ENCODE measurements at places on chromosomes 2 and 18. TPM values are rescaled to one million over a fixed set of nuclear protein-coding genes. Genes with fewer than 3 reads are reported as not detected.

DNA sequence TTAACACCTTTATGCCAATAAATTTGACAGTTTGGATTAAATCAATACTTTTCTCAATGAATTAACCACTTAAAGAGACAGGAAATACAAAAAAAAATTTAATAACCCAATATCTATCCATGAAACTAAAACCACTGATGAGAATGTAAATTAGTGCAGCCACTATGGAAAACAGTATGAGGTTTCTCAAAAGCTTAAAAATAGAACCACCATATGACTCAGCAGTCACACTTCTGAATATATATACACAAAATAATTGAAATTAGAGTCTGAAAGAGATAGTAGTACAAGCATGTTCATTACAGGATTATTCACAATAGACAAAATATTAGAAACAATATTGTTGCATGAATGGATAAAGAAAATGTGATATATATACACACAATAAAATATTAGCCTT is 382.1 kb upstream of the SETBP1 start:
- DNase-seq: no peak

GRCh38 chr18:2854875-2855274 is 8.1 kb downstream of the EMILIN2 start:
- no peak for DNase-seq

DNA sequence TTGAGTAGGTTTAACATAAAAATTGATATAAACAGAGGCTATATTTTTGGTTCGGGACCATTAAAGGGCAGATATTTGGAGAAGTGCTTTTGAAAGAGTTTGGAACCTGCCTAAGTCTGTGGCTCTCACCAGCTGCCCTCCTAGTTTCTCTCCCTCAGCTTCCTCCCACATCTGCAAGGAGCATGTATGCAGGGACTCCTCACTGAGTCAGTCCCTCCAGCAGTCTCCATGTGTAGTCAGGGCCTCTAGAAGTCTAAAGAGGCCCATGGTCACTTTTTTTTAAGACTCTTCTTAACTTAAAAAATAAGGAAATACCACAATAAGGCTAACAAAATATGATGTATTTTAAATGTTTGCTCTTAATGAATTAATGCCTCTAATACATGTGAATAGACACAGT is 220.0 kb upstream of the TANK start:
- no peak for DNase-seq

GRCh38 chr2:20333738-20334137 is 16.9 kb downstream of the PUM2 start:
- no peak for DNase-seq

DNA sequence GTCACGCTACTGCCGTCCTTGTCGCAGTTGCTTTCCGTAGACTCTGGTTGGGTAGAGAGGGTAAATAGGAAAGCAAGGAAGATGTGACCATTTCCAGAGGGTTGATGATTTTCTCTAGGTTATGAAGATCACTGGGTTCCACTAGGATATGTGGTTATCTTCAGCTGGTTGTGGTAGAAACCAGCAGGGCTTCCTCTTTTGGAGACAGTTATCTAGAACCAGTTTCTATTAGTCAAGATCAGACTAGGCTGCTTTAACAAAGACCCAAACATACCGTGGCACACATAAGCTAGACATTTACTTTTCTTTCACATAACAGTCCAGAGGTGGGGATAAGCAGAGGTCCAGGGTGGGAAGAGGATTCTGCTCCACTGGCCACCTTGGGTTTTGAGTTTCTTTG is 59.6 kb downstream of the FASTKD2 start:
- DNase-seq: no peak

- no peak for DNase-seq
Measured at GRCh38 chr2:102094917-102095316, 47.6 kb upstream of the IL1R1 start.

DNA sequence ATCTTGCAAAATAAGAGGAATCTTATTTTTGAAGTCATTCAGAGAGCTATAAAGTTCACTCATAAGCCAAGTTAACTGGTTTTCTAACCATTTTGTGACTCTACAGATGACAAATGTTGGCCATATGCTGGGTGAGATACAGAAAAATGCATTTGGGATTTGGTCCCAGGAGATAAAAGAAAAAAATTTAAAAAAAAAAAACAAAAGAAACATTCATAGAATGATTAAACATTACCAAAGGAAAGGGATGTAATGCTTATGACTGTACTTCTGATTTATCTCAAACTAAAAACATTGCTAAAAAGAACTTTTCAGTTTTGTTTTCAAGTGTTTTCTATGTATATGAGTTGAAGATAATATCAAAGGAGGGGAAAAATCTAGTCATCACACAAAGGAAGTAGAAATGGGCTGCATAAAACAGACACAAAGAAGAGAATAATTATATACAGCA is 43.1 kb downstream of the PELI1 start:
- DNase-seq: no peak

- DNase-seq: no peak
Measured at GRCh38 chr2:25354116-25354515, 12.4 kb upstream of the DNMT3A start.

DNA sequence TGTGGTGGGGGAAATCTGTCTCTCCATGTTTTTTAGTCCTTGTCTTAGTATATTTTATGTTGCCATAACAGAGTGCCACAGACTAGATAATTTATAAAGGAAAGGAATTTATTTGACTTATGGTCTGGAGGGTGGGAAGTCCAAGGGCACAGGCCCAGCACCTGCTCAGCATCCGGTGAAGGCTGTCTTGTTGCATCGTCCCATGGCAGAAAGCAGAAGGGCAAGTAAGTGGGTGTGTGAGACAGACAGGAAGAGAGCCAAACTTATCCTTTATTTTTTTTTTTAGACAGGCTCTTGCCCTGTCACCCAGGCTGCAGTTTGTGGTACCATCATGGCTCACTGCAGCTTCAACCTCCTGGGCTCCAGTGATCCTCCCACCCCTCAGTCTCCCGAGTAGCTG is 98.1 kb downstream of the HS1BP3 start:
- no peak for DNase-seq

- peak; percentile 82 for DNase-seq
Measured at GRCh38 chr18:49814147-49814499, 790 bp upstream of the ACAA2 start.

GRCh38 chr2:239583879-239584859 is 183.3 kb upstream of the HDAC4 start:
- DNase-seq: no peak

DNA sequence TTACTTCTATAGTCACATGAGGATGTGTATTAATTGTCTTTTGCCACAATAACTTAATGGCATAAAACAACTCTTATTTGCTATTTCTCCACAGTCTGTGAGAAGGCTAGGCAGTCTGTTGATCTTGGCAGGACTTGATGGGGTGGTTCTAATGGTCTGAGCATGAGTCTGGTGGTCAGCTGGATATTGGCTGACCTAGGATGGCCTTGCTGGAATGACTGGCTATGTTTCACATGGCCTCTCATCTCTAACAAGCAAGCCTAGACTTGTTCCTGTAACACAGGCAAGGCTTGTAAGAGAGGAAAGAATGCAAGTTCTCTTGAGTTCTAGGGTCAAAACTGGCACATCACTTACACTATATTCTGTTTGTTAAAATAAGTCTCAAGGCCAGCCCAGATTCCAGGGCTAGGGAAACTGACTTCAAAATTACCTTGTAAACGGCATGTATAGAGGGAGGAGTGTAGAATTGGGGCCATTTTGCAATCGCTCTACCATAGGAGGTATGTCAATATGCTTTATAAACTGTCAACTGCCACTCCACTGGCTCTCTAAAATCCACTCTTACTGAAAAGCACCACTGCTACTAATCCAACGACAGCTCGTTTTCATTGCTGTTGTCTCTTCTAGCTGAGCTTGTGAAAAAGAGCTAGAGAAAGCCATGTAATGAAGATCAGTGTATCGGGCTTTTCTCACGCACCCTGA is 325.0 kb upstream of the PKDCC start:
- no peak for DNase-seq

GRCh38 chr2:170535552-170535951 is 179.6 kb upstream of the SP5 start:
- DNase-seq: no peak

- no peak for DNase-seq
Measured at GRCh38 chr2:229835596-229836283, 86.1 kb downstream of the TRIP12 start.

- no peak for DNase-seq
Measured at GRCh38 chr2:120330946-120331822, 14.8 kb upstream of the INHBB start.

DNA sequence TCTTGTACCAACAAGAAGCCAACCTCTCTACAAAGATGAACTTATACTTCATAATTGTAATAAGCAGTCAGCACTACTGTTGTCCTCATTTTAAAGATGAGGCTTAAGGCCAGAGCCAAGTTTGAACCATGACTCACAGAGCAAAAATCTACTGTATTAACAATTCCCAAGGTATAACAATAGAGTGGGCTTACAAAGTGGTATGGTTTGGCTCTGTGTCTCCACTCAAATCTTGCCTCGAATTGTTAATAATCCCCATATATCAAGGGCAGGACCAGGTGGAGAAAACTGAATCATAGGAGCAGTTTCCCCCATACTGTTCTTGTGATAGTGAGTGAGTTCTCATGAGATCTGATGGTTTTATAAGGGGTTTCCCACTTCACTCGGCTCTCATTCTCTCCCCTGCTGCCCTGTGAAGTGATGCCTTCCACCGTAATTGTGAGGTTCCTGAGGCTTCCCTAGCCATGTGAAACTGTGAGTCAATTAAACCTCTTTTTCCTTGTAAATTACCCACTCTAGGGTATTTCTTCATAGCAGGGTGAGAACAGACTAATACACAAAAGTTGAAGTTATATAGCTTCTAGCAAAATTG is 19.5 kb downstream of the MRPL44 start:
- DNase-seq: no peak

TRMT61B gene
- total RNA-seq: 15.5 TPM

RIT2 gene
- not detected for total RNA-seq

C2orf78 gene
- not detected for total RNA-seq
